Neuronal stem cell (in vitro differentiated cells): ENCODE measurements at places on chromosomes 5 and 9.

GRCh38 chr9:93024986-93025630 is 33.4 kb upstream of the SUSD3 start:
- no peak for DNase-seq

GRCh38 chr9:133959171-133959570 is 33.0 kb downstream of the VAV2 start:
- DNase-seq: no peak

DNA sequence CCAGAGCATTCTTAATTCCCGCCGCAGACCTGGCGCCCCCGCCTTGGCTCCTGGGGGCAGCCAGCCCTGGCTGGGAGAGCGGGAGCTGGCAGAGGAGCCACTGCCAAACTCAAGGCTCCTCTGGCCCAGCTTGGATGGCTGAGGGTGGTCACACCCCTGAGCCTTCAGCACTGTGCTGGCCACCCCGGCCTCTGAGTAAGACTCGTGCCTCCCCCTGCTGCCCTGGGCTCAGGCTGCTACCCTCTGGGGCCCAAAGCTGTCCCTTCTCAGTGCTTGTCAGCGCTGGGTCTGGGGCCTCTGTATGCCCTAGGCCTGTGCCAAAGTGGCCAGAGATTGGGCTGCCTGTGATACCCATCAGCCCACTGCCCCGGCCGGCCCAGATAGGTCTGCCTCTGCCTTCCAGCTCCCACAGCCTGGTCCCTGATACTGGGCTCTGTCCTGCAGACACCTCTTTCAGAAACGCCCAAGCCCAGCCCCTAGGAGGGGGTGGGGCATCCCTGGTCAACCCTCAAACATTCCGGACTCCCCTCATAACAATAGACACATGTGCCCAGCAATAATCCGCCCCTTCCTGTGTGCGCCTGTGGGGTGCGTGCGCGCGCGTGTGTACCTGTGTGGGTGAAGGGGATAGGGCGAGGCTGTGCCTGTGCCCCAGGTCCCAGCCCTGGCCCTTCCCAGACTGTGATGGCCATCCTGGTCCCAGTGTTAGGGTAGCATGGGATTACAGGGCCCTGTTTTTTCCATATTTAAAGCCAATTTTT is 4.4 kb upstream of the PRR7 start:
- no peak for DNase-seq

DNA sequence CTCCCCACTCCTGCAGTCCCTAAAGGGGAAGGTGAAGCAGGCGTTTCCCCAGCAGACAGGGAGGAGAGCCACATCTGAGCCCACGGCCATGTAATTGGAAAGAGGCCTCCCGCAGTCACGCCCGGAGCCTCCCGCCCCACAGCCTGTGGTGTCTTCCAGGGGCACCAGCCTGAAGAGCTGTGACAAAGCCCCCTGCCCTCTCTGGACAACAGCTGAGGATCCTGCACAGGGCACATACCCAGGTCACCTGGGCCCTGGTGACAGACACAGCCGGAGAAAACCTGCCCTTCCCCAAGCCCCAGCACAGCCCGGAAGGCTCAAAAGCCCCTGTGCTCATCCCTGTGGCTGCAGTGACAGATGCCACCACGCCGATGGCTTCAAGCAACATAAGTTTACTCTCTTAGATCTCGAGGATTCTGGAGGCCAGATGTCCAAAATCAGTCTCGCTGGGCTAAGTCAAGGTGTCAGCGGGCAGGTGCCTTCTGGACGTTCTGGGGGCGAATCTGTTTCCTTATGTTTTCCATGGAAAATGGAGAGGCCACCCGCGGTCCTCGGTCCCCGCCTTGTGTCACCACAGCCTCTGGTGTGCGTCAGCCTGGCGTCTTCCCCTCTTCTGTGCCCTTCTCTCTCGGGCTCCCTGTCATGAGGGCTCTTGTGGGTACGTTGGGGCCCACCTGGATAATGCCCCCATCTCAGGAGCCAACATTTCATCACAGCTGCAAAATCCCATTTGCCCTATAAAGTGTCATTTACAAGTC is 71.5 kb downstream of the PSMB7 start:
- no peak for DNase-seq

- DNase-seq: no peak
Measured at GRCh38 chr5:107217721-107218130, 453.0 kb downstream of the EFNA5 start.

DNA sequence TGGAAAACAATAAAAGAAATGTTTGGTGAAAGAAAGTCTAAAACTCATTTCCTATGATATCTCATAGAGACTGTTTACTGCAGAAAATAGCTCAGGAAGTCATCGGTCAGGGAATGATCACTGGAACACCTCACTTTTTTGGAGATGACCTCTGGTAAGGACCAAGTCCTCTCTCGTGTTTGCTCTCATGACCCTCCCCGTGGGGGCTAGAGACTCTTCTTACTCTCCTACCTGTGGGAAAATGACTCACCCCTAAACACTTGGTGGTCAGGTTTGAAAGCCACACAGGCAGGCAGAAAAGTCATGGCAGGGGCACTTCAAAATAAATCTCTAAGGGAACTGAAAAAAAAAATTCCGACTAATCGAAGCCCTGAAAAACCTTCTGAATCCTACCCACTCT is 48.2 kb downstream of the FAM240B start:
- DNase-seq: no peak

DNA sequence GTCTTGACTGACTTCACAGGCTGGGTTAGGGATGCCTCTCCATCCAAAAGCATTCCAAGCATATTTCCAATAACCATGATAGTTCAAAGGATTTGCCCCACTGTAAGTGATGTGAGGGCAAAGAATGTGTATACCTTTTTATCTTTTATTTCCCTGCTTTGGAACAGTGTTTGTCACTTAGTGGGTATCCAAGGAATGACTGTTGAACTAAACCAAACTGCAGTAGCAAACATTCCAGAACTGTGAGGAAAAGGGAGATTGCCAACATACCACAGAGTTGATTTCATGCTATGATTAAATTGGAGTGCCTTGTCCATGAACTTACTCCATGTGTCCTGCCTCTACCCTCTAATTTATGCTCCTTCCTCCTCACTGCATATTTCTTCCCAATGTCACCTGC is 400.0 kb downstream of the KIAA0825 start:
- no peak for DNase-seq

GRCh38 chr5:32193591-32193990 is 19.5 kb upstream of the GOLPH3 start:
- DNase-seq: no peak

GRCh38 chr5:6256901-6257300 is 121.4 kb downstream of the MED10 start:
- DNase-seq: no peak

DNA sequence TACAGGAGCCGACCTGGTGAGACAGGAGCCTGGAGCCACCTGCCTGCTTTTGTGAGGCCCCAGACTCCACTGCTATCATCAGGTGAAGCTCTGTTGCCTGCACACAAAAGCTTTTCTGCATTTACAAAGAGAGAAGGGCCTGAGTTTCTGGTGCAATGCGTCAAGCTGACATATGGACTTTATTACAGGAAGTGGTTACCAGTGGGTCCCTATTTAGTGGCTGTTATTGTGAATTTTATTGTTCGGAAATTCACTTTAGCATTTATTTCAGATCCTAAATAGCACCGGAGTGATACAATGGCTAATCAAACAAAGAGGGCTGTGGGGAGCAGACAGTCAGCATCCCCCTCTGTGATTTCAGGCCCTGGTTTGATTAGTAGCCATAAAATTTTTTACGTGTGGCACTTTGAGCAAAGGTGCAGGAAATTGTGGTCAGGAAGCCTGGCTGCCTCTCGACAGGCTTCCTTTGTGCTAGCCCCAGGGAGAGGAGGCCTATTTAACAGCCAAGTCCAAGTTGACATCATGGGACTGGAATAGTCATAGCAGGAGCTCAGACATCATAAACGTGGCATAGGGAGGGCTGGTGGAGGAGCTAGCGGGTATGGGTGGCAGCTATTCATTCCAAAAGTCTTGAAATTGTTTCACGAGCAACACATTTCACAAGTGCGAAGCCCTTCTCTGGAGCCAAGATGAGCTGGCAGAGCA is 8.4 kb downstream of the TGFBI start:
- no peak for DNase-seq

- no peak for DNase-seq
Measured at GRCh38 chr9:113624721-113625120, 161.2 kb downstream of the RGS3 start.
